Kidney glomerular epithelial cell (primary cell): ENCODE measurements at places on chromosomes 1 and 21.

- DNase-seq = no peak
These were observed 6.8 kb downstream of the C1orf198 start for GRCh38 chr1:230861489-230861888.

DNA sequence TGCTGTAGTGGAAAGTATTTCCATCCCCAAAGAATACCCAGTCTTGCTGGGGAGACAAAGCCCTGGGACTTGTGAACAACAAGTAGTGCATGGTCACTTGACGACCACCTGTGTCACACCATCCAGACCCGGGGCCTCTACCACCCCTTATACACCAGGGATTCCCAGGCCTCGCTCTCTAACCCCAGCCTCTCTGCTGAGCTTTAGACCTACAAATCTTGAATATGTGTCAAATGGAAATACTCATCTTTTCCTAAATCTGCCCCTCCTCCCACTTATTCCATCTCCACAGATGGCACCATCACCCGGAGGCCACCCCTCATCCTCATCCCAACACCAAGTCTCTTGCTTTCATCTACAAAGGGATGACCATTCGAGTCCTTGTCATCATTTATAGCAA is 875 bp upstream of the RNASEL start:
- no peak for DNase-seq

GRCh38 chr1:247335882-247336281 is 4.2 kb upstream of the ZNF496 start:
- DNase-seq = no peak

GRCh38 chr1:178959543-178960460 is 65.9 kb upstream of the FAM20B start:
- DNase-seq = no peak

GRCh38 chr1:165793951-165794350 is 25.3 kb upstream of the TMCO1 start:
- DNase-seq = no peak
